COLO829 (cell line): ENCODE measurements at places on chromosomes 6 and 20.

DNA sequence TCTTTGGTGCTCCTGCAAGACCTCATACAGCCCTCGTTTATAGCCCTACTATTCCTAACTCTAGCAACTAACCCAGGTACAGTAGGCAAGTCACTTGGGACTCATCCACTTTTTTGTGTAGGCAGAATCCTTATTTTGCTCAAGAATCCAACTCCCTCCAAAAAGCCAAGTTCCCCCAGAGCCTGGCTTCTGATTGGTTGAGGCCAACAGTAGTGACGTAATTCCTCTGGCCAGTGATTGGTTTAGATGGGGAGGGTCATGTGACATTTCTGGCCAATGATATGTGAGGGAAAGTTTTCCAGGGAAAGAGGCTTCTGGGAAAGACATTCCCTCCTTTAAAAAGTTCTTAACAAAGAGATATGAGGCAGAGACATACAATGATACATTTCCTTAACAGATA lies 32.1 kb downstream of the KIAA1755 start:
- DNase-seq = no peak

DNA sequence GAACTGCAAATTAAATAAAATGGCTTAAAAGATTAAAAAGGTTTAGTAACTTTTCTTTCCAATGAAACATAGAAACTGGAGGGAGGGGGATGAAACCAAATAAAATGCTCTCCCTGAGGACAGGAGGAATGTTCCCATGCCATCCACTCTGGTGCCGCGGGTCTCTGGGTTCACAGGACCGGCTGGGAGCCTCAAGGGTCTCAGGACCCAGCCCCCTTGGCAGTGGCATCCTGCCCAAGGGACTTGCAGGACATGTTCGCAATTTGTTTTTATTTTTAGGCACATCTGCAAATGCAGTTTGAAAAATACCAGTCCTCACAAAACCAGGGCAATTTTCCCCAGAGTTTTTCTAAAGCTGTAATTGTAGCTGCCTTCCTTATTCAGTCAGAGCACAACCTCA lies 7.5 kb downstream of the BEND3 start:
- DNase-seq = no peak

- peak; percentile 85 for DNase-seq
Measured at GRCh38 chr6:24214984-24215383, 89.0 kb downstream of the NRSN1 start.

DNA sequence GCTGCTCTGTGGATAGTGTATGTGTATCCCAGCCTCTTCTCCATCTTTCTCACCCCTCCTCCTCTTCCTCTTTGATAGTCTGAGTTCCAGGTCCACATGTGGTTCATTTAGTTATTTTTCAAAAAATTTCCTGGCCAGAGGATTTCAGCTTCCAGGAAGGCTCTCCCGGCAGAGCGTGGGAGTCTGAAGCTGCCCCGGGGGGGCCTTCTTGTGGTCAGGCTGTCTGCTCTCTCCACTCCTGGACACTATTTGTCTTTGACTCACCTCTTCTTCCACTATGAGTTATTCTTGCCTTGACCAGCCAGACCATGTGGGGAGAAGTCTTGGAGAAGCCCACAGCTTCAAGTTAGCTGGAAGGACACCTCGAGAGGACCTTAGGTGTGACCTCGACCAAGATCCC lies 258.8 kb downstream of the CDC5L start:
- no peak for DNase-seq

- DNase-seq = no peak
Measured at GRCh38 chr6:15280961-15281360, 35.1 kb downstream of the JARID2 start.

DNA sequence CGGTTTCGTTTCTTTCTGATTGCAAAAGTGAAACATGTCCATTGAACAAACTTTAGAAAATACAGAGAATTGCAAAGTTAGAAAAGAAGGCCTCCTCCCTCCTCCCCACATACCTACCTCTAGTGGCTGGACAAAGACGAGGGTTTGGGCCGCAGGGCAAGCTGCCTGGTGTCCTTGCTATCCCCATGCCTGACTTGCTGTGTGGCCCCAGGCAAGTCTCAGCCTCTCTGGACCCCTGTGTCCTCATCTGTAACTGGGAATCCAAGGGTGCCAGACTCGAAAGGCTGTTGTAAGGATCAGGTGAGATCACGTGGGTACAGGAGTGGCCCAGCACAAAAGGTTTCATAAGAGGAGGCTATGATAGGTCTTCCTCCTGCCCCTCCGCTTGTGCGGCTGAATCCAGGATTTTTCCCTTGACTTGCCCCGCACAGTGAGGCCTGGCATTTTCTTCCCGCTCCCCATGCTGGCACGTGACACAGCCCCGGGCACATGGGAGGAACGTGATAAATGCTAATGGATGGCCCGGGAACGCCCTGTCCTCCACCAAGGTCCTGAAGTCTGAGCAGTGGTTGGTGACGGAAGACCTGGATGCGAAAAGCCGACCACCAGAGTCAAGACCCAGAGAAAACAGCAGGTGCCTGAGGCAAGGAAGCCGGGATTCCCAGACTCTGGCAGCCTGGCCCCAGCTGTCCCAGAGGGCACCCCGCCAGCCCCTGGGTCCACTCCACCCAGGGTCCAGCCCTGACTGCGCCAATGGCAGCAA lies 55.8 kb downstream of the UBE2V1 start:
- DNase-seq = no peak

DNA sequence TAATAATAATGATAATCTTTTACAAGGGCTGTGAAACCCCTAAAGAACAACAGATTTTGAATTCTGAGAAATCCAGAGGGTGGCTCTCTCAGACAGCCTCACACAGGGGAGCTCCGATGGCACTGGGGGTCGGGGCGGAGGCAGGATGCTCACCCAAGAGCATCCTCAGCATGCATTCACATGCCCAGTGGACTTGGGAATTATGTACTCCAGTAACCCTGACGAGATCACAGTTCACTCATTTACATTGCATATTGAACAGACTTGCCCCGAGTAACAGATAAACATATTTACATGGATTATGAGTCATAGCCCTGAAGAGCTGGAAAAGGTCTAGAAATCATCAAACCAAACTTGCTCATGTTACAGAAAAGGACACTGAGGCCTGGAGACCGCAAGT lies 482.7 kb upstream of the JARID2 start:
- DNase-seq = peak; percentile 57

DNA sequence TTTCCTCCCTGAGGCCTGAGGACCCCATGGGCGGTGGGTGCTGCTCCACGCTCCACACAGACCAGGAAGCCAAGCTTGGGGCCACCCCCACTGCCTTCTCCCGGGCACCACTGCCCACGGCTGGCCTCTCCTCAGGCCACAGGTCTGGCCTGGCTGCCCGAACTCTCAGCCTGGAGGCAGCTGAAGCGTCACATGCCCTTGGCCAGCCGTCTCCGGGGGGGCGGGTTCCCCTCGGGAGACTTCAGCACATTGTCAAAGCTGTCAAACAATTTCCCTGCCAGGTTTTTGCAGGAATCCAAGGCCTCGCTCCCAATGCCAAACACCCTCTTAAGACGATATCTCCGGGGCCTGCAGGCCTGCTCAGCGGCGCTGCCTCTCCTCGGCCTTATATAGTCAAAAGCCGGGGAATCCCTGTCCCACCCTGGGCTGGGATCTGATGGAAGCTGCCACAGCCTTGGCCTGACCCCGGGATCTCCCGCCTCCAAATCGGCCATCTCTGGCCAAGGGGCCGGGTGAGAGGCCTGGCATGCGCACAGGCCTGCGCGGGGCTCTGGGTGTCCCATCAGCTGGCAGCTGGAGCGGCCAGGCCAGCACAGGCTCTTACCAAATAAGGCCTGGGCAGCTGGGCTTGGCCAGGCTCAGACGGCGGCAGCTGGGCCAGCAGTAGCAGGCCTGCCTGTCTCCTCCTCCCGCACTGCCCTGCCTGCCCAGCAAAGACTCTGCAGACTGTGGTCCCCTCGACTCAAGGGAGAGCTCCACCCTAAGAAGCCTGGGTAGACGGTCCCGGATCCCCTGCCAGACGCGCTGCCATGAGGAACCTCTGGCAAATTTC lies 49.7 kb downstream of the RBM38 start:
- DNase-seq = no peak
